Bronchus fibroblast of lung (primary cell): ENCODE measurements at places on chromosomes 6 and 20. TPM values are rescaled to one million over a fixed set of nuclear protein-coding genes. Genes with fewer than 3 reads are reported as not detected.

The TRDN gene
- total RNA-seq: not detected in 2 replicates

The WFDC13 gene
- not detected in 2 replicates for total RNA-seq

The ABHD16B gene
- total RNA-seq: not detected in 2 replicates

The DEFB124 gene
- total RNA-seq: not detected in 2 replicates

The RIOK1 gene
- total RNA-seq: 8.4 and 14.1 TPM in 2 replicates

The TMEM181 gene
- 18.1 and 21.7 TPM in 2 replicates for total RNA-seq

The NCR2 gene
- not detected in 2 replicates for total RNA-seq
